Activated CD4-positive, CD25-positive, alpha-beta regulatory T cell treated with anti-CD3 and anti-CD28 coated beads, Interleukin-2, amount 50 U/mL, for 72 hours (primary cell): ENCODE measurements at places on chromosomes 2 and 18.

DNA sequence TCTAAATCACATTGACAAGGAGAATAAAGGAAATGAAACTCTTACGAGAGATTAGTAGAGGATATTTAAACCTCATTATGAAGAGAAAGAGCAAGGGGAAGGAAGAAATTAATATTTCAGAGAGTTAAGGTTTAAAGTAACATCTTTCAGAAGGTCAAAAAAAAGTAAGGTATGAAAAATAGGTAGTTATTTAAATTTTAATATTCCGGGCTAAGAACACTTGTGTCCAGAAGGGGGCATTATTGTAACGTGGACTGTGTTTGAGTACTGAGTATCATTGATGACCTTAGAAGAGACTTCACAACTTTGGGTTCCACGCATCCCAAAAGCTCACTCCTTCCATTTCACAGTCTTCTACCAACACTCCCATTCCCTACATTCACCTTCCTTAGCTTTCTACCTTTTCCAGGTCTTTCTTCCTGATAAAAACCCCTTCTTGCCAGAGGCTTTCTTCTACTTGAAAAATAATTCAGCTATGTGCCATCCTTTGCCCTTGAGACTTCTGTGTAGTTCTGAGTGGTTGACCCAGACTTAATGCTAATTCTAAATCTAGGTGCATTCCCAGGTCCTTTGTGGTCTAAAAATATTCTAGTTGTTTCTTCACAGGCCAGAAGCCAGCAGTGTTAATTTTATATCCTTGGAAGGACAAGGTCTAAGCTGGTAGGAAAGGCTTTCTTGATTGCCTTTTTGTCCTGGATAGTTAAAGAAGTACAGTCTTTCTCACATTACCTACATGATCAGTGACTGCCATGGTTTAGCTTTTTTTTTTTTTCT lies 16.5 kb downstream of the DYNC1I2 start:
- DNase-seq: no peak

DNA sequence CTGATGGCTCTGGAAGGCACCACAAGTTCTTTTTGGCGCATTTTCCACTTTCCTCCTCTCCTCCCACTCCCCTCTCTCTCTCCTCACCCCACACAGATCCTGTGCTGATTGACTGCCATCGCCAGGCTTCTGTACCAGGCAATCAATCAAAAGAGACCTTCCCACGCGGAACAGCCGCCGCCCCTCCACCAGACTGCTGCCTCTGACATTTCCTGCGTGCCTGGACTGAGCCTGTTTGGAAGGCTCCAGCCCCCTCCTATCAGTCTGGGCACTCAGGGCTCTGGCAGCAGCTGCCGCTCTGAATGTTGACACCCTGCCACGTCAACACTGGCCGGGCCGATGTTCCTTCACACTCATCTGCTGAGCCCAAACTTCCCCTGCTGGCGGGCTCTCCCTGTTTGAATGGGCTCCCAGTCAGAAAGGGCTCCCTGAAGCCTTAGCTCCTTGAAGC lies 467.7 kb downstream of the EPHA4 start:
- DNase-seq: no peak

GRCh38 chr2:106534471-106534870 lies 47.3 kb downstream of the CD8B2 start:
- no peak for DNase-seq

DNA sequence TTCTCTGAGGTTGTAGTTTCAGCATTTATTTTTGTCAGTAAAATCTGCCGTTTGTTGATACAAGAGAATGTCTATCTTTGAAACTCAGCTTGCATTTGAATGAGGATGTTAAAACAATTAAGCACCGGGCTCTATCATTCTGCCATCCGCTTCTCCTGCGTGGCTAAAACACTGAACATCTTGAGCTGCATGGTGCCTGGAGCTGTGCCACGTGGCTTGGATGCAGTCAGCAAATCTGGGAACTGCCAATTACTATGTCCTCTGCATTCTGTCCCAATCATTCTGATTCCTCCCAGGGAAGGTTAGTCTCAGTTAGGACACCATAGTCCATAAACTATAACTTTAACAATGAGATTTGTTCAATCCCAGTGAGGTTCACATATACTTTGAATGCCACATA lies 598.4 kb downstream of the FBXO15 start:
- no peak for DNase-seq

DNA sequence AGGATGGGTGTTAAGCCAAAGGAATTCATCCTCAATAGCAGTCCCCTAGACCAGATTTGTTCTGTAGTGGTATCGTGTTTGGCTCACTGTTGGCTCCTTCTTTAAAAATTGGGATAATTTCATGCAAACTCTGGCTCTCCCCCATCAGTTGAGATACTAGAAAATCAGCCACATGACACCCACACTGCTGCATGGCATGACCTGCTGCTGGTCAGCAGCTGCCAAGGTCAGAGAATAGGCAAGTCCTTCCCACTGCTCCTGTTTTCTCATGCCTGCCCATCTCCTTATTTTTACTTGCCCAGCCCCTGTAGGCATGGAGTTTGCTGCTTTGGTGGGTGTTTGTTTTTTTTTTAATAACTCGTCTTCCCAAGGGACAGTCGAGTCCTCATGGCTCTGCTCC lies 1.0 kb upstream of the SNRNP200 start:
- no peak for DNase-seq

DNA sequence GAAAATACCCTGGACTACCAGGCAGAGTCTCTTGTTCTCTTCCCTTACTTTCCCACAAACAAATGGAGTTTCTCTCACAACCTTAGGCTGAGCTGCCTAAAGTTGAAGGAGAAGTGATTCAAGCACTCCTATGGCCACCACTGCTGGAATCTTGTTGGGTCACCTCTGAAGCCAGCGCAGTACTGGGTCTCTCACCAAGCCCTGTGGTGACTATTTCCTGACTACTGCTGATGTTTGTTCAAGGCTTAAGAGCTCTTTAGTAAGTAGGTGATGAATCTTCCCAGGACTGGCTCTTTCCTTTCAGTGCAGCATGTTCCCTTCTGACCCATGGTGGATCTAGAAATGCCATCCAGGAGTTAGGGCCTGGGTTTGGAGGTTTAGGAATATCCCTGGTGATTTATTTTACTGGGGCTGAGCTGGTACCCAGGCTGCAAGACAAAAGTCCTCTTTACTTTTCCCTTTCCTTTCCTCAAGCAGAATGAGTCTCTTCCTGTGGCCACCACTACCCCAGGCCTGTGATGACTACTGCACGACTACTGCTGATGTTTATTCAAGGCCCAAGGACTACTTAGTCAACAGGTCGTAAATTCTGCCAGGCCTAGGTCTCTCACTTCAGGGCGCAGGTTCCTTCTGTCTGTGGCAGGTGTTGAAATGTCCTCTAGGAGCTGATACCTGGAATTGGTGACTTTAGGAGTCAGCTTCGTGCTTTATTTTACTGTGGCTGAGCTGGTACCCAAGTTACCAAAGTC lies 121.8 kb downstream of the SLC4A10 start:
- DNase-seq: no peak

DNA sequence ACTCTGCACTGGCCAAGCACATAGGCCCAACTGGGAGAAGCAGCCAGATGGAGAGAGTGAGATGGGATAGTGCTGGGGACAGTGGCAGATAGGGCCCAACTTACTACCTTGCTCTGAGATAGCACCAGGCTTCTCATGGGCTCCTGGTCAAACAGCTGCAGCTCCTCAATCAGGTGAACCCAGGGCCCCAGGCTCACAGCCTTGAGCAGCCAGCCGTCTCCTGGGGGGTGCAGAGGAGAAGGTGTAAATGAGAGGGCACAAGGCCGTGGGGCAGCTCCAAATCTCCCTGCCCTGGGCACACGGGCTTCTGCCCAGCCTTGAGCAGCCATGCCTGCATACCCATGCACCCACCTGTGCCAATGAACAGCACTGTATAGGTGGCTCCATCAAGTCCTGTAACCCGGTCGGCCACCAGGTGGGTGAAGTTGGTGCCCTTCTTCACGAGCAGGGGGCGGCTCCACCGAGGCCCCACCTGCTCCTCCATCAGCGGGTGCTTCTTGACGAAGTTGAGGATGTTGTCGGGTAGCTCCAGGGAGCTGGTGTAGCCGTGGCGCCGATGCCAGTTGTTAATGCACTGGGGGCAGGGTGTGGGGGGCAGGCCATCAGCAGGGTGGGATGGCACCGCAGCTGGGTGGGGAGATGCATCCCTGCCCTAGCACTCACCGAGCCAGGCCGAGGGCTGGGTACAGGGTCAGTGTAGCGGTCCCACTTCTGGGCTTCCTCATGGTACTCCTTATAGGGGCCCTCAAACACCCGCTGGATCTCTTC lies 5.9 kb upstream of the ANKRD39 start:
- DNase-seq: no peak

DNA sequence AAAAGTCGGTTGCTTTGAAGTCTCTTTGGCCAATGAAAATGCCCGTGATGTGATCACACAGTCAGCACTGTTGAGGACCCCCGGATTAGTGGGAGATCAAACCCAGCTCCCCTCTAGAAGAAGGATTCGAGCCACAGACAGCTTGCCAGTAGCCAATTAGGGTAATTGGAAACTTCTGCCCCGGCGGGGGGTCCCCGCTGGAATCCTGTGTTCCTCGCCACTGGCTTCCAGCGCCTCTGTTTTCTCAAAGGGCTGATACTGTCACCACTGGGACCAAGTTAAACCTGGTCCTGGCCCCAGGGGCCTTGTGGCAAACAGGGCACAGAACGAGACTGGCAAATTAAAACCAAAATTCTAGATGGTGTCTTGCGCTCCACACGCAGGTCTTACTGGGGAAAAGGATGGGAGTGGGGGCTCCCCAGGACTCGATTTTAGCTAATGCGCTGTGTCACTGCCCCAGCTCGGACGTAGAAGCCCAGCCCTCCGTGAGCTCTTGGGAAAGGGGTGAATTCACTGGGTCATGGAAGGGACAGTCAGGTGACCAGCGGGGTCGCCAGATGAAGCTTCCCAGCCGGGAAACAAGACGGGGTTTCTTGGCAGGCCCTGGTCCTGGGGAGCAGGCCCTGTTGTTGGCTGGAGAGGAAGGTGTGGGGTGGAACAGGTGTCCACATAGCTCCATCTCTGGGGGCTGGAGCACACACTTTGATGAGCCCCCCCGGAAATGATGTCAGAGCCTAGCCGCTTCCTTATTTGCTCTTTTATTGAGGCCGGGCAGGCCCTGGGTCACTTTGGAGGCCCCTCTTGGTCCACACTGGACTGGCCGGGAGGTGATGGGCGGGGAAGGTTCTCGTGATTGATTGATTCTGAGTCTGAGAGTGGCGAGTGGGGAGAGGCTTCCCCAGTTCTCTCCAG lies 90.2 kb downstream of the SMAD7 start:
- no peak for DNase-seq

- no peak for DNase-seq
These were observed 2082.4 kb upstream of the PIK3C3 start for GRCh38 chr18:39872651-39873050.

DNA sequence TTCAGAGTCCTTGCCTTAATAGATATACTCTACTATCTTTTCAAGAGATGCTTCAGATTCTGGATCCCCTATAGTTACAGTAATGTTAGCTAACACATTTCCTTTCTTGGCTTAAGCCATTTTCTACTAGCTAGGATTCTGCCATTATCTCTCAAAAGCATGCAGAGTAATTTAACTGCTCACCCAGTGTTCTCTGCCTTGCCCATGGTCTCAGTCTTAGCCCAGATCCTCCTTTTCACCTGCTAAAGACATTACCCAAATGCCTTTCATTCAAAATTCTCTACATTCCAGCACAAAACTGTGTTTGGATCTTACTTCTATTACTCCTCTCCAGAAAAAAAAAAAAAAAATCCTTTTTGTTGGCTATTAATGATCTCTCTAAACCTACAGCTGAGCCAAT lies 474.2 kb upstream of the LRRTM1 start:
- DNase-seq: no peak

- DNase-seq: no peak
These were observed 31.2 kb downstream of the ARHGAP25 start for GRCh38 chr2:68765739-68766375.

- DNase-seq: no peak
These were observed 897.4 kb upstream of the KLHL29 start for GRCh38 chr2:22487541-22487940.
